ENCODE measurements at places on chromosomes 2 and 18.

GRCh38 chr2:229713371-229714079 lies 830 bp downstream of the DNER start:
- DNase-seq = no peak

DNA sequence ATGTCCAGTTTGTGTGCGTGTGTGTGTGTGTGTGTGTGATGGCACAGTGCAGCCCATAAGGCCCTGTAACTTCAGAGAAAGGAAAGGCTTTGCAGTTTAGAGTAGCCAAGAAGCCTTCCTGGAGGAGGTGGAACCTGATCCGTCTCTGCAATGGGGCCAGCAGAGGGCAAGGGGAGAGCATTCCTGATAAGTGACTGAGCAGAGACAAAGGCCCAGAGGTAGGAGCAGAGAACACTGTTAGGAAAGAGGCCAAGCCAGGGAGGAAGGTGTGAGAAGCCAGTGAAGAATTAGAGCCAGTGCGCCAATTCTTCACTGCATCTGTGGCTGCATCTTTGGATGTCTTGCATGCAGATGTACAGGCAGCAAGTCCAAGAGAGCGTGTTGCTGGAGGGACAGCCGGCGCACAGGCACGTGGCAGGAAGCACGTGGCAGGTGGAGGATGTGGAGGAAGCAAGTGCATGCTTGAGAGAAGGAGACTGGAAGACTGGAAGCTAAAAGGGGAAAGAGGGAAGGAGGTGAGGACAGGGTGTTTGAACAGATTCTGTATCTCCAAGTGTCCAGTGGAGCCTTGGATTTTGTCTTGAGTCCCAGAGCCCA lies 196.3 kb downstream of the CTIF start:
- DNase-seq = no peak

GRCh38 chr2:120480903-120481445 lies 135.0 kb downstream of the INHBB start:
- no peak for DNase-seq

GRCh38 chr2:230737300-230737699 lies 24.7 kb downstream of the CAB39 start:
- no peak for DNase-seq

DNA sequence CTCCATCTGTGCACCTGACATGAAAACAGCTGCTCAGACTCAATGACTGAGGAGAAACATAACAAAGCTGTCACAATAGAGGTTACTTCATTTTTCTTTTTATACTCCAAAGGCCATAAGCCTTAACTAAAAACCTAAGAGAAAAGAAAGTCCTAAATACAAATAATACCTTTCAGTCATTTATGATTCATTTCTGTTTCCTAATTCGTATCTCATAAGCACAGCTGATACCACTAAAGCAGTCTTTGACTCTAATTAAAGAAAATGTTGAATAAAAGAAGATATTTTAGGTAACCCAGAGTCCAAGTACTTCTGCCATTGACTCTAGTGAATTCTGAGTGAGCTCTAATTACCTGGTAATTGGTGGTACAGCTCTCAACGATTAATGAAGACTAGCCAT lies 20.6 kb downstream of the NEMP2 start:
- no peak for DNase-seq

DNA sequence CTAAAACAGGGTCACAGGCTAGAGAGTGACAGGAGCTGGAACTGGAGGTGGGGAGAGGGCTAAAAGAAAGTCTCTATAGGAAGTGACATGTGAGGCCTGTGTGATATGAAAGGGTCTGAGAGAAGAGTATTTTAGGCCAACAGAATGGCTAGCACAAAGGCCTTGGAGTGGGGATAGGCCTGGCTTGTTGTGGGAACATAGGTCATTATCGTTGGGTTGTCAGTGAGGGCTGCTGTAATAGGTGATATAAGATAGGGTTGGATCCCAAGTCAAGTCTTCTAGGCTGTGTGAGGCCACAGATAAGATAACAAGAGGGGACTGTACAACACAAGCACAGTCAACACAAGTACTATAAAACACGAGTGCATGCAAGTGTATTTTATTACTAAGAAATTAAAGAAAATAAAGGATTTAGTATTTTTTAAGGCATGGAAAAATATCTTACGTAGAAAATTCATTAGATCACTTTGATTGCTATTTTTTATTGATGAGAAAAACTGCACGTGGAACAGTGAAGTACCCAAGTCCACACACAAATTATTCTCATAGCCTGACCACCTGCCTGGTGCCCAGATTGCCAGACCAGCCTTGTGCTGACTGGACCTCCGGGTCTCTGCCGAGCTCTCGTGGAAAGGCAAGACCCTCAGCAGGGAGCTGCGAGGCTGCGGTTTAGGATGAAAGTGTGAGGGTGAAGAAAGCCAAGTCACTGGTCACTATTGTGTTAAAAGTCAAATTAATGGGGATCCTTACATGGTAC lies 14.1 kb downstream of the LTBP1 start:
- no peak for DNase-seq

DNA sequence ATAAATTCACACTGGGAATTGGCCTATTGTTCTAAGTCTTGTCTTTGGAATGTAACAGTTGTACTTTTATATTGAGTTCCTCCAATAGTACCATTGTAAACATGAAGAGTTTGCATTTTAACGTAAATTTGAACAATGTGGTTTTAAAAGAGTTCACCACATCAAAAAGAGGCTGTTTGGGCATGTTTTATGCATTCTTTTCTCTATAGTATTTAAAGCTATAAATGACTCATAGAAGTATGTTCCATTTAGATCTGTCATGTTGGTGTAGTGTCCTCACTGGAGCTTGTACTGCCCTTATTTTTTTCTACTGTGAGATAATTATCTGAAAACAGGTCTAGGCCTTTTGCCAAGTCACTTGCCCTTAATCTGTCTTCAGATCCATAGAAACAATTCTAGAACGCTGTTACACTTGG lies 141.9 kb downstream of the RHBDD1 start:
- peak; percentile 46 for DNase-seq

DNA sequence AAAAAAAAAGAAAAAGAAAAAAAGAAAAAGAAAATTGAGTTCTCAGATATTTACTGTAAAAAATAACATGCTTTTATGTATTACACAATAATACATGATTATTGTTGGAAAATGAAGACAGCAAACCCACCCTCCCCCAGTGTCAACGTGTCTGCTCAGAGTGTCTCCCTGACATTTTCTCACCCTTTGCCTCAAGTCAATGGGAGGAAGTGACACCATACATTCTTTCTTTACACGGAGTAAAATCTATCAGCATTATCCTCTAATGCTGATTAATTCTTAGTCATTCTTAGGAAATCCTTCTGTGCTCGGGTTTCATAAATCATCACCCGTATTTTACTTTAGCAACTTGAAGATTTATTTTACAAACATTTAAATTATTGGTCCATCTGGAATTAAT lies 32.0 kb downstream of the CTAGE1 start:
- peak; percentile 95 for DNase-seq

DNA sequence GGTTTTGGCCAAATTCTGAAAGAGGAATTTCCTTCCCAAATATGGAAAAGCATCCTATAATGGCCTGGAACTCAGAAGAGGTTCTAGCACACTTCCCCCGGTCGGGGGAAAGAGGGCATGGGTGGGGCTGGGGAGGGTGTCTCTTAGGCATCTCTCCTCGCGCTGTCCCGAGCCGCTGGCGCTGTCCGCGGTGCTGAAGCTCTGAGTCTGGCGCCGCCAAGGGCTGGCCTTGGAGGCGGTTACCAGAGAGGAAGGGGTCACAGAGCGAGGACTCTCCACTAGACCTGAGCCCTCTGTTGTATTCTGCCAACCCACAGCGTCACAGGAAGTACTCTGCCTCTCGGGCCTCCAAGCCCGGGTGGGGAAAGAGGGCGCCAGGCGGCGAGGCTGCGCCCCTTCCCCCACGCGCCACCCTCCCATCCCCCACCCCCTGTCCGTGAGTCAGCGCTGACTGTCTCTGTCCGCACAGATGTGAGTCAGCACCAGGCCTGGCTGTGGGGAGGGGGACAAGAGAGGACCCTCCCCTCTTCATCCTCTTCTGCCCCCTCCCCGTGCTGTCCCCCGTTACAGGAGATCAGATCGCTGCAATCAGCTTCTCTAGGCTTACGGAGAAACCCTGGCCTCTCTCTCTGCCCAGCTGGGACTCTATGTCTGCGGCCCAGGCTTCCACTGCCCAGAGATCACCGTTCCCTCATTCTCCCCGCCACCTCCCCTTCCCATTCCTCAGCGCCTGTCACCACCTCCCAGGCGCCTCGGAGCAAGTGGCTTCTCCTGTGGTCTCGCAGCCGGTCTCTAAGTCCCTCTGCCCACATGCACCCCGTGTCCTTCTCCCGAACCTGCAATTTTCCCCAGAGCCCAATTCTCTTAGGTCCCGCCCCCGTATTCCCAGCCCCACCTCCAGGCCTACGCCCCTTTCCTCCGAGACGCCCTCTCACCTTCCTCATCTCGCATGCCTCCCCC lies 779 bp downstream of the PTPRN start:
- DNase-seq = peak; percentile 52

GRCh38 chr2:58539973-58540372 lies 298.8 kb upstream of the FANCL start:
- DNase-seq = no peak
